Inflammatory macrophage (primary cell): ENCODE measurements at places on chromosomes 3 and 15.

DNA sequence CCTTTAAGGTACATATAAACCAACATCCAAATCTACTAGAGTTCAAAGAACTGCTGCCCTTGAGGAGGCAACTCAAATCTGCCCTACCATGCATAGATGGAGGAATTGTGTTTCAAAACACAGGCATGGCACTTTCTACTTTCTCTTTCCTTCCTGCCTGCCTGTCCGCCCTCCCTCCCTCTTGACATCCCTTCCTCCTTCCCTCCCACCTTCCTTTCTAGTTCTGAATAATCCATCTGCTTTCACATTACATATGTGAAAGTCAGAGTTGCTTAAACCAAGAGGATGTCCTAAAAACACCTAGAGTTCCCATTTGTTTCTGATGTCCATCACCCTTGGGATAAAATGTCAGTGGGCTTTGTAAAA, 537.6 kb downstream of the FOXP1 start:
- DNase-seq, result no peak

- DNase-seq, result no peak
Measured at GRCh38 chr3:77906102-77906709, 866.3 kb downstream of the ROBO2 start.

- DNase-seq, result no peak
Measured at GRCh38 chr15:65336493-65337435, 32.3 kb downstream of the RNU5B-1 start.

DNA sequence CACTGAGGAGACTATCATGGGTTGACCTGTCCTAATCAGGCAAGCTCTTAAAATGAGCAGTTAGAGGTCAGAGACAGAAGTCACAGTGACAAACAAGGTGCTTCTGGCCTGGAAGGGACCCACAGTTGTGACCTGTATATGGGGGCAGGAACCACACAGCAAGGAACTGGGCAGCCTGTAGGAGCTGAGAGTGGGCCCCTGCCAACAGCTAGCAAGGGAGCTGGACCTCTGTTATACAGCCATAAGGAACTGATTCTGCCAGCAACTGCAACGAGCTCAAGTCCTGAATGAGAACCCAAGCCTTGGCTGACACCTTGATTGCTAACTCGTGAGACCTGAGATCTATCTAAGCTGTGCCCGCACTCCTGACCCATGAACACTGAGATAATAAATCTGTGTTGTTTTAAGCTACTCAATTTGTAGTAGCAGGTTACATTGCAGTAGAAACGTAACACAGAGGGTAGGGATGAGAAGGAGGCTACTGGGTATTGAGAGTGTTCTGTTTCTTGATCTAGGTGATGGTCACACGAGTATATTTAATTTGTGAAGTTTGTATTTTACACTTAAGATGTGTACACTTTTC, 44.5 kb upstream of the MAGI1 start:
- DNase-seq, result no peak

DNA sequence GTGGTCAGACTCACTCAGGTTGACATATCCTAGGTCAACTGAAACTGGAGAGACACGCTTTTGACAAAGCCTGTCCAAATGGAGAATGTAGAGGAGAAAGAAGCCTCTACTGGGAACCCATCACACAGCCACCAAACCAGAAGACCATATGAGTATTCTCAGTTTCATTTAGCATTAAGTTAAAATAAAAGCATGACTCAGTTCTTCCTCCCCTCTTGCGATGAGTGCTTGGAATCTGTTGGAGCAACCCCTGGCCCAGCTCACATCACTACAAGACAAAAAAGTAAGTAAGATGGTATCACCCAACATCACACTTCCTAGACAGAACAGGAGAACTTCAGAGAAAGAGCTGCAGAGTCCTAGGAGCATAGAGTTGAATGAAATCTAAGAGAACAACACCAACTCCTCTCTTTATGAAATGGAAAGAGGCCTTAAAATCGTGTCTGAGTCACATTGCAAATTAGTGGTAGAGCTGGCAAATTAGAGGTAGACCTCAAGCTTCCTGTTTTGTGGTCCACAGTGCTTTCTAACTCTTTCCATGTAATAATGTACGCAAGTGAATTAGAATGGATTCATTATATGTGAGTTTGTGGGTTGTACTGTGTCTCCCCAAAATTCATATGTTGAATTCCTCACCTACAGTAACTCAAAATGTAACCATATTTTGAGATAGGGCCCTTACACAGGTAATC, 51.2 kb downstream of the FGF12 start:
- no peak for DNase-seq

- no peak for DNase-seq
Measured at GRCh38 chr3:21573291-21573690, 177.7 kb downstream of the ZNF385D start.

DNA sequence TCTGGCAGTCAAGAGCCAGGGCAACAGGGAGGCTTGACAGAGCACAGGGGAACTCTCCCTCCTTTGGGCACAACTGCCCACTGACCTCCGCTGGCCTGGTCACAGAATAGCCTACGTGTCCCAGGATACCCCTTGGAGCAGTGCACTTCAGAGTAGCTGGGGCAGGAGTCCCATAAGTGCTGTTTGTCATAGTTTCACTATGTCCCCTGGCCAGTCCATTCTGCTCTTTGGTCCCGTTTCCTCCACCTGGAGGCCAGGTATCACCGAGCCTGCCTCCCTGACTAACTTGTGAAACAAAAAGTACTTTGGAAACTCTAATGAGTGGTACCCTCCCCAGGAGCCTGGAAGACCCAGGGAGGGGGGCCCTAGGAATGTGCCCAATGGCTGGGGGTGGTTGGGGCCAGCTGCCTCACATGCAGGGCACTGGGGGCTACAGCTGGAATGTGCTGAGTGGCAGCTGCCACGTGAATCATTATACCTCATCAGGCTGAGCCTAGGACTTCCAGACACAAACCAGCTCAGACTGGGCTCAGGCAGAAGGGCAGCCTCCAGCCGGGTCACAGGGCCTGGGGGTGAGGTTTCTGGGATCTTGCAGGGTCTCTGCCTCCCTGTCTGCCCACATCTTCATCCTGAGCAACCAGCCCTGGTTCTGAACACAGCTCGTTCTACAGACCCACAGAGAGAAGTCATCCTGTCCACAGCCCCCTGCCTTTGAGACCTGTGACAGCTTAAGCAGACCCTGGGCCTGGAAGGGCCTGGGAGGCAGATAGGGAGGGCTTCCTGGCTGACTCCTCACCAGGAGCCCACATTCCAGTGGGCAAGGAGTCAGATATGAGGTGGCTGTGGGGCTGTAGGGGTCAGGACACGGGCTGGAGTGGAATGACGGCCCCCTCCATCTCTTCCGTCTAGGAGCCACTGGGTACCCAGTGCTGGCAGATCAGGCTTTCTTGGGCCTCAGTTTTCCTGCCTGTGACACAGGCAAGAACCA, 914 bp upstream of the PTH1R start:
- DNase-seq, result no peak

DNA sequence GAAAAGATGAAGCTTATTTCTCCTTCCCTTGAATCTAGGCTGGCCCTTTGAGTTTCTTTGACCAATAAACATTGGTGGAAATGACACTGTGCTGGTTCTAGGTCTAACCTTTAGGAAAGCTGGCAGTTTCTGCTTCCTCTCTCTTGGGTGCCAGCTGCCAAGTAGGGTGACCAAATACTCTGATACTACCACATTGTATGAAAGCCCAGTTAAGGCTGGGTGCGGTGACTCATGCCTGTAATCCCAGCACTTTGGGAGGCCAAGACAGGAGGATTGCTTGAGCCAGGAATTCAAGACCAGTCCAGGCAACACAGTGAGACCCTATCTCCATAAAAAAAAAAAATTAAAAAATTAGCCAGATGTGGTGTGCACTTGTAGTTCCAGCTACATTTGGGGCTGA, 320.7 kb downstream of the ZNF621 start:
- DNase-seq, result no peak

DNA sequence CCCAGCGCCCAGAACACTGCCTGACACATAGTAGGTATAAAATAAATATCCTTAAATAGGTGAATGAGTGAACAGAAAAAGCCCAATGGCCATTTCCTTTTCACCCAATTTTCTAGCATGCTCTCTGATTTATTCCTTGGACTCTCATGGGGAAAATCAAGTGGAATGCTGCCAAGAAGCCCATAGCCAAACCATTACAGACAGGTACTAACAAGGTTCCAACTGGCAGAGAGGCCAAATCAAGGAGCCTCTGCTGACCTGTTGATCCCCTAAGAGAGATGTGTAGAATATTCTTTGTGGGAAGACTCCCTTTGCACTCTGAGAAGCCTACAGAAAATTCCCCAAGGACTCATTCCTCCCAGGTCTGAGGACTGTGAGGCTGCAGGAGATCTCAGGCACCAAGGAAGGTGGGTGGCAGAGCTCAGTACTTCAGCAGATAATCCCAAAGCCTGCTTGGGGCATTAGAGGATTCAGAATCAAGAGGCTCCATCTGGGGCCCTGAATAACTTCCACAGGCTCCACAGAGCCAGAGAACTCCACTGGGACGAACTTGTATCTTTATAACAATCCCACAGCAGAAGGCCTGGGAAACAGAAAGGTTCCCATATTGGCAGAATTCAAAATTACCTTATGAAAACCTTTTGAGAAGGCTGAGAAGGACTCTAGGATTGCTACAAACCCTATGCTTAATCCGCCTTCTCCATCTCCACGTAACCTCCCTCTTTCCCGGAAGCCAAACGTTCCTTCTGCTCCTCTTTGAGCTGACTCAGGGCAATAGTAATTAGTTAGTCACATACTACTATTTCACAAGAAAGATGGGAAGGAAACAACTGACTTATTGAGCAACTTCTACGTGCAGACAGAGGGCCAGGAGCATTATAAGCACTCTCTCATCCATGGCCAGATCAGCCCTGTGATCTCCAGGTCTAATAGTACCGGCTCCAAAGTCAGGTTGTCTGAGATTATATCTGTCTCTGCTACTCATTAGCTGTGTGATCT, 34.5 kb downstream of the PRICKLE2 start:
- no peak for DNase-seq

GRCh38 chr3:37504583-37505357, 330.4 kb upstream of the LRRFIP2 start:
- no peak for DNase-seq
